ENCODE measurements at places on chromosomes 4 and X.

GRCh38 chr4:113604955-113605354 is 156.6 kb downstream of the CAMK2D start:
- DNase-seq = no peak

GRCh38 chr4:150855981-150856510 is 159.0 kb downstream of the LRBA start:
- DNase-seq = no peak

GRCh38 chr4:141789716-141790115 is 153.3 kb downstream of the IL15 start:
- DNase-seq = no peak

DNA sequence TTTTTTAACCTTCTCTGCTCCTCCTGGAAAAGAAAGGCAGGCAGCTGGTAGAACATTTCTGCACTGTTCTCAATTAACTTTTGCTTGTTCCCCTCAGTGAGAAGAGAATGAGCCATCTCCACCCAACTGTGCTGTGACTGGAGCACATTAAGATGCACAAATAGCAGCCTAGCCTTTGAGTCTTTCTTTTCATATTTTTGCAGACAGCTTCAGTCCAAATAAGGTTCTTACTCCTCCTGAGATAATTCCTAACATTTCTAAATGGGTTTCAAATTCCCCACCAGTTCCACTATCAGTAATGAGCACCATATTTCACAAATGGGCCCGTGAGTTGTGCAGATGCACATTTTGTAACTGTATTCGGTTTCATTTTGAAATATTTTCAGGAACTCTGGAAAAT is 118.6 kb downstream of the SPCS3 start:
- DNase-seq = no peak

GRCh38 chr4:25722964-25723363 is 67.3 kb downstream of the SLC34A2 start:
- DNase-seq = no peak

- no peak for DNase-seq
Measured at GRCh38 chrX:39514801-39515200, 583.0 kb downstream of the BCOR start.

DNA sequence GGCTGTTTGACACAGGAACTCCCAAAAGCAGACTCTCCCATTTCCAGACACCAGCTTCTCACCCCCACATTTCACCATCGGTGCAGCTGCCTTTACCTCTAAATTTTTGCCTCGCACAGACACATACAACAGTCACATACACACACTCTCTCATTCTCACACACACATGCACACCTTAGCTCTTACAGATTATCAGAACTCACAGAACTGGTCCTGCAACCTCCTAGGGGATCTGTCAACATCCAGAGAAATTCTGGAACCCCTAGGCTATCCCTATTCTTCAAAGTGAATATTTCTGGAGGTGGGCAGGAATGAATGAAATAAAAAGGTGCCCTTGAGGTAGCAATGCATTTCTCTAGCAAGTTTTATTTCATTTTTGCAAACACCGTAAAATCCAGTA is 4.1 kb downstream of the HS6ST2 start:
- DNase-seq = no peak

DNA sequence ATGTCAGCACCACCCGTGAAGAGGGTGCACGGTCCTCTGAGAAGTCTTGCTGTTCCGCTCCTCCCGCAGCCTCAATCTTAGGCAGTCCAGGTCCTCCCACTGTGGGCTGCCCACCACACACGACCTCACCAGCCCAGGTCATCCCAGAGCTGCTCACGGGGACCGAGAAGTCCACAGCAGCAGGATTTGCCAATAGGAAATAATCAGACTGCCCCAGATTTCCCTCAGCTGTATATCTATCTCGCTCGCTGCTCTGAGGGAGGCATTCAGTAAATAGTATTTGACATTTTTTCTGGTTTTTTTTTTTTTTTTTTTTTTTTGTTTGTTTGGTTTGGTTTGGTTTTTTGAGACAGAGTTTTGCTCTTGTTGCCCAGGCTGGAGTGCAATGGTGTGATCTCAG is 83.8 kb downstream of the STOX2 start:
- no peak for DNase-seq

GRCh38 chr4:104494822-104495559 is at the start of gene CXXC4:
CXXC4 (minus strand) TSS chr4:104494894; CDS start chr4:104491802, 3,092 bp downstream.
- DNase-seq = peak; percentile 57

GRCh38 chr4:55795341-55795740 is 24.2 kb upstream of the EXOC1L start:
- DNase-seq = no peak

- DNase-seq = no peak
Measured at GRCh38 chr4:146123231-146123630, 52.3 kb upstream of the LSM6 start.

DNA sequence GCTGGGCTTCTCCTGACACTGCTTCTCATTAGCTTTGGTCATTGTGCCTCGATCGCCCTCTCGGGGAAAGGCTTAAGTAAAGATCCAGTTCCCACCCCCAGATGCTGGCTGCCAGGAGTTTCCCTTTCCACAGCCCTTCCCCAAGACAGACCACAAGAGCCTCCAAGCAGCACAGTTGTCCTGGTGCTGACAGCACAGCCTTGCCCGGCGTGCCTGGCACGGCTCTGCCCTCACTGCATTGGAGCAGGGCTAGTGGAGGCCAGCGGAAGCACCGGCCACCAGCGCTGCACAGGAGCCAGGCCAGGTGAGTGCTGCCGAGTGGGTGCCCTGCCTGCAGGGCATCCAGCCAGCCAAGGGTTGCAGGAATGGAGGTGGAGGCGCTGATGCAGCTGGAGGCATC is 9.7 kb upstream of the MSANTD1 start:
- no peak for DNase-seq

- no peak for DNase-seq
Measured at GRCh38 chrX:42269186-42269585, 345.8 kb upstream of the CASK start.

DNA sequence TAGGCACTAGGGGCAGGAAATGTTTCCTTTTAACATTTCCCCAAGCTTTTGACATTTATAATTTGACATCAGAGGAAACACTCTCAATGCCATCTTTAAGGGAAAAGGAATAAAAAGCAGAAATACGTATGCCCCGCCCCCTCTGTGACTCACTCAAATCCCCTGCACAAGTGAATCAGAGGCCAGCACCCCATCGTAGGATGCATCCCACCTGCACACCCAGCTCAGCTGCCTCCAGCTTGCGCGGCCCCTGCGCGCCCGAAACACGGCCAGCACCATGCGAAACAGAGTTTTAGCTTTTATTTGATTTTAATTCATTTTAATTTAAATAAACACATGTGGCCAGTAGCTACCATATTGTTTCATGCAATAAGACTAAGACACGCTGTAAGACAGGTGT is 29.5 kb downstream of the ABLIM2 start:
- DNase-seq = no peak

DNA sequence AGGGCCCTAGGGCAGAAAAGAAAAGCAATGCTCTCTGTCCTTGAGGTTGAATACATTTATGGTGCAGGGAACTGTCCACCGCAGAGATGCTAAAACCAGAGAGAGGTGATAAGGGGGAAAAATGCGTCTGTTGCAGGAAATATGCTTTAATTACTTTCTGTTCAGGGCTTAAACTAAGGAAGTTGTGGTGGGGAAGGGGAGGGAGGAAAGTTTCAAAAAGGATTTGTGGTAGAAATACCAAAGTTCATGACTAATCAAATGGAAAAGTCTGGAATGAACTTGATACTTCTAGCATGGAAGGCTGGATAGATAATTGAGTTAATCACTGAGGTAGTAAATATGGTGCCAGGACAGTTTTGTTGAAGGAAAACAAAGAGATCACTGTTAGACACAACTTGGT is 99.0 kb downstream of the ASB9 start:
- no peak for DNase-seq

DNA sequence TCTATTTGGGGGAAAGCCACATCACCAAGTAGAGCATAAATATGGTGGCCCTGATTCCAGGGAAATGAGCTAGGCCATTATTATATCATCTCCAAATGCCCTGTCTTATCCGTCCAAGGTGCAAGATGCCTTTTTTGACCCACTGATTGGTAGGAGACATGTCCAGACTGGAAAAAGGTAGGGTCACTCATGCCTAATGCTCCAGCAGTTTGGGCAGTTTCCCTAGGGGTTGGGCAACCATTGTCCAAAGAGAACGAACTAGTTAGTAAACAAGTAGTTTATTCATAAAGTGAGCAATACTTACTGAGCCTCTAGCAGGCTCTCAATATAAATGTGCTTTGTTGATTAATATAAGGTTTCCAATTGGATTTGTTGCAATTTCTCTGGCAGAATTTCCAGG is 6.2 kb downstream of the FHDC1 start:
- no peak for DNase-seq

GRCh38 chrX:115712484-115712883 is 151.5 kb downstream of the PLS3 start:
- no peak for DNase-seq

DNA sequence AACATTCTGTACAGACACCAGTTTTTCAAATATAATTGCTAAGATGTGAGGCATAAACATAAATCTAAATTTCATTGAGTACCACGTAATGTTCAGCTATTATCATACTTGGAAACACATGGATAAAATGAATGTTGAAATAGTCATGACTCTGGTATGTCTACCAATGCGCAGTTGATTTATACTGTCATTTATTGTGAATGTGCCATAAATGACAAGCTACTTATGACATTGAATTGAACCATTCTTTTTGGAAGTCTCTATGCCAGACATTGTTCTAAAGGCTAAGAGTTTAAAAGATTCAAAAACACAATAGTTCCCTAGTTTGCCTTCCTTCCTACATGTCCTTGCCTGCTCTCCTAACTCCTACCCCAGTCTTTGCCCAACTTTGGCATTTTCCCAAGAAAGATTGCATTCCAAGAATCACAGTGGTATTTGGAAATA is 96.6 kb upstream of the DMD start:
- no peak for DNase-seq

- no peak for DNase-seq
Measured at GRCh38 chr4:57588557-57588956, 478.4 kb upstream of the IGFBP7 start.

GRCh38 chr4:110516106-110516922 is 40.4 kb downstream of the ENPEP start:
- DNase-seq = no peak

- no peak for DNase-seq
Measured at GRCh38 chrX:17655211-17656034, 81.9 kb upstream of the SCML1 start.

DNA sequence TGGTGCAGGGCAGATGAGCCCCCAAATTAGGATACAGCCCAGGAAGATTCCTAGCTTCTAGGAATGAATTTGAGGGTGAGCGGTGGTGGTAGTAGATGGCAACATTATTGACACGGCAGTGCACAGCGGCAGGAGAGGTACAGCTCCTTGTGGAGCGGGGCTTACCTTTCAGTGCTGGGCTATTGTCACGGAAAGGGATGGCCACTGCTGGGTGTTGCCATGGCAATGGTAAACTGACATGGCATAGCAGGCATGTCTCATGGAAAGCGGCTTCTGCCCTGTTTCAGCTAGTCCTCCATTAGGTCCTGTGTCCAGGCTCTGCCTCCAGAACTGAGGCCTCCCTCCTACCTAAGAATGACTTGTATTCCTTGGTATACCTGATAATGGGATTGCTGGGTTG is 81.8 kb upstream of the WDR1 start:
- DNase-seq = no peak

GRCh38 chrX:8971116-8971515 is 62.8 kb downstream of the FAM9B start:
- no peak for DNase-seq

GRCh38 chr4:70943114-70943513 is 40.9 kb downstream of the MOB1B start:
- DNase-seq = no peak

- DNase-seq = no peak
Measured at GRCh38 chr4:16000708-16001483, 37.9 kb upstream of the FGFBP2 start.

GRCh38 chr4:7393601-7394575 is 40.8 kb downstream of the PSAPL1 start:
- no peak for DNase-seq

GRCh38 chrX:105744291-105744690 is 78.0 kb upstream of the NRK start:
- no peak for DNase-seq

DNA sequence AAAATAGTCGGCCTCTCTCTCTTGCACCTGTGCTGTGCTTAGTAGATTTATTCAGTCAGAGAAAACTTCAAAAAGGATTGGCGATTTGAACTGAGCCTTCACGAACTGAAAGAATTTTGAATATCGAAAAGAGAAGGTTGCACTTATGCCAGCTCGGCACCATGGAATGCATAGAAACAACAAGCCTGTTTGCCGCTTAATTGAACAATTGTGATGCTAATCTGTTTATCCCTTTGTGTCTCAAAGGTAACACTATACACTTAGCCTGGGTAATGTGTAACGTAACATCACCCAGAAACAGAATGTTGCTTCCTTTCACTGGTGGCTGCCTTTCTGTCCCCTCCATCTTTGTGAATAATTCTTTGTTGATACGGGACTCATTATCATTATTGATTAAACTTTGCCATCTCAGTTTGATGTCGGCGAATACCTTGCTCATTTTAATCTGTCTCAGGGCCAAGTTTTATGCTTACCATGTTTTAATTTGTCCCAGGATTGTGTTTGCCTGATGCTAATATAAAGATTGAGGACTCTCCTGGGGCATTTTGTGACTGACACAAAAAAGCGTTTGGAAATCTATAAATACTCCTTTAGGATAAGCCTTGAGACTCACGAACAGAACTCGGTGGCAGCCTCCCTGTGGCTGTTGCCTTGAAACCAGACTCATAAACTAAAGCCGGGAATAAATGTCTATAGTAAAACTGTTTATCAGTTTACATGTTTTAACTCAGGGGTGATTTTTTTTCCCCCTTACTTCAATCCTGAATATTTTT is 400.5 kb downstream of the RAPGEF2 start:
- no peak for DNase-seq

DNA sequence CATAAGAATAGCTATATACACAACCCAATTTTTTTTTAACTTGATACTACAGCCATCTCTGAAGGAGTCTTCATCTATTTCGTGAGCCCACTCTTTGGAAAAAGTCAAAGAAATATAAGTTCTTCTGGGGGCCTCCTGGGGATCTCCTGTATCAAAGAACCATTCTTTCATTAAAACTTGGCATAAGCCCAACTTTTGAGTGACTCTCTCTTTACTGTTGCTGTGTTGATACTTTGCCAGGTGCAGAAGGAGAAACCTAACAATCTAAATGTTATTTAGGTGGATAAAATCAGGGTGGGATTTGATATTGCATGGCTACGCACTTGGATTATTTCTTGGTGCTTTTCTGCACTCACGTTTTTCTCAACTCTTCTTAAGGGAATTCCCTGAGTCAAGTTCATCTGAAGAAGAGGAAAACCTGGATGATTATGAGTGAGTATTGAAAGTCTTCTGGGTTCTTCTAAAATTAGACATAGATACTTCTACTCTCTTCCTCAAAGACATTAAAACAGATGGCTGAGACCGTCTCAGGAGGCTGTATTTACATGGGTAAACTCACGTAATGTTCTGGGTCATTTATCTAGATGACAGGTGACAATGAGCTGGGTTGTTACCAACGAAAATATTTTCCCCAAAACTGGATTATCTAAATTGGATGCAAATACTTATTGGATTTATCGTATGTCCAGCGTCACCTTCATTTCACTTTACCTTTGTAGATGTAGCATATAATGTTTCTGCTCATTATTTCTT is 25.2 kb downstream of the BMX start:
- no peak for DNase-seq

GRCh38 chr4:108126806-108127205 is 41.9 kb downstream of the LEF1 start:
- no peak for DNase-seq

- DNase-seq = no peak
Measured at GRCh38 chrX:1589356-1590130, 1.9 kb upstream of the AKAP17A start.

GRCh38 chr4:123469245-123469644 is 72.7 kb downstream of the SPRY1 start:
- DNase-seq = no peak

Measured in chondrocyte (in vitro differentiated cells).